ENCODE measurements at places on chromosomes 7 and 10.

DNA sequence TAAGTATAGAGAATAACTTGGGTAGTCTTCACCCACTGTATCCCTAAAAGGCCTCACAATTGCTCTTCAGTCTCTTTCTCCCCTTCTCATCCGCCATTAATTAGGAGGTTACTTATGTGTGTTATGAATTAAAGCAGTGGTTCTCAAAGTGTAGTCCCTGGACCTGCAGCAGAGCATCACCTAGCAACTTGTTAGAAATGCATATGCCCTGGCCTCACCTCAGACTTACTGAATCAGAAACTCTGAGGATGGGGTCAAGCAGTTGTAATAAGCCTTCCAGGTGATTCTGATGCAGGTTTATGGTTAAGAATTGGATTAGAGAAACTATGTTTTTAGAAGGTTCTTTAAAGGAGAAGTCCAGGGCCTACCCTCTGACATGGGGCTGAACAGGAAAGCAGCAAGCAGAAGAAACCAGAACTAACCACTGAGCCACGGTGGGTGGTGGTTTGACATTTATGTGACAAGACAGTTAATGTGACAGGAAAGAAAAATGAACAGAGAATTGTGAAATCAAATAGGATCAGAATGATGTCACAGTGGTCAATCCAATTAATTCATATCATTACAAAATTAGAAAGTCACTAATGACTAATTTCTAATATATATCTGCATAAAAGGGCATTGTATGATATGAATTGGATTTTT lies 37.6 kb downstream of the ENTPD1 start:
- peak; percentile 5 for DNase-seq

- DNase-seq = peak; percentile 20
Observed at GRCh38 chr10:9096288-9096687, 1041.8 kb downstream of the GATA3 start.

DNA sequence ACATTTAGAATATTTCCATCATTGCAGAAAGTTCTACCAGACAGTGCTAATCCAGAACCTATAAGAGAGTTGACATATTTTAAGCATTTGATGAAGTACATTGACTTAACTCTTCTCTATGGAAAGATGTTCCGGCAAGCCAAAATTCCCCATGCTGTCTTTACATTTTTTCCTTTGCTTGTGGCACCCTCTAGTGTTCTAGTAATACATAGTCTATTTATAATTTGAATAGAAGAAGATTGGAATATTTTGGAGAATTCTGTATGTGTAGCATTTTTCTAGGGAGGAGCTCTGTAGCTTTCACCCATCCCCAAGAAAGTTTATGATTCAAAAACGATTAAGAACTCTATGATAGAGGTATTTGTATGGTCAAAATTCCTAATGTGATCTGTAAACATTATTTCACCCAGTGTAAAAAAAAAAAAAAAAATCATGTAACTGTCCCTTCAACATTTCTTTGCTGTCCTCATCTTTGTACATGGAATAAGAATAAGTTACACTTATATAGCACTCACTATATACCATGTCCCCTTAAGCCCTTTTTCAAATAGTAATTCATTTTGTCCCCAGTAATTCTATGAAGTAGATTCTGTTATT lies 33.2 kb downstream of the NRF1 start:
- DNase-seq = no peak

DNA sequence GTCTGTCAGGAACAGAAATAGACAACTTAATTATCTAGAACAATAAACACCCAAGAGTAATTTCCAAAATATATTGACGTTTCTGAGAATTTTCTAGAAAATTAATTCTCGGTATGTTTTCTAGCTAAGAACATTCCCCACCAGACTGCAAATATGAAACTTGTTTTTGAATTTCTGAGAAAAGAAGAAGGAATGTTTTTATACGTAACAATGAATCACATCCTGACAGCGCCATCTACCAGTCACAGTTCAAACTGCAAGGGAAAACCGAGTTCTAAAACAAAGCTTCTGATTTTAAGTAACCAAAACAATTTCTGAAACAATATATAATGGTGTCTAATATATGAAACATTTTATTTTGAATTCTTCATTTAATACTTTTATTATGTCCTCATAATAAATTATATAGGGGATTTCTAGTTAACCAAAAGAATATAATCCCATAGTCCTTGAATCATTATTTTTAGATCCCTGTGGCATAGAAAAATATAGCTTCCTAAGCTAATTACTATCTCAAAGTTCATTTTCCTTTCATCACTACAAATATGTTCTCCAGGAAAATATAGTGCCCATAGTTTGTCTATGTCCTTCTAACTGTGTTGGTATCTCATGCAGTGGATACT lies 34.5 kb upstream of the MEOX2 start:
- DNase-seq = no peak

DNA sequence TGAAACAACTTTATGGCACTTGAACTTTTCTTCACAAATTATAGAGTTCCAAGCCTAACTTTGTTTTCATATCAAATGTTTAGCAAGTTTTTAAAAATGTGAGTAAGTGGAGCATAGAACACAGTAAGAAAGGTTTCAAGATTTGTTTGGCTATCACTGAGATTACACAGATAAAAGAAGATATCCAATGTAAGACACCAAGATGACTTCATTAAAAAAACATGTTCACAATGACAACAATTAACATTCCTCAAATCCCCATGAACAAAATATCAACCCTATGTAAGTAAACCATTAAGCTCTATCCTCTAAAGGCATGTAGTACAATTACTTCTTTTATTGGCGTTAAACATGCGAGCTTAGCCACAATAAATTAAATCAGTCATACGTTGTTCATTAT lies 129.7 kb downstream of the RELN start:
- no peak for DNase-seq

DNA sequence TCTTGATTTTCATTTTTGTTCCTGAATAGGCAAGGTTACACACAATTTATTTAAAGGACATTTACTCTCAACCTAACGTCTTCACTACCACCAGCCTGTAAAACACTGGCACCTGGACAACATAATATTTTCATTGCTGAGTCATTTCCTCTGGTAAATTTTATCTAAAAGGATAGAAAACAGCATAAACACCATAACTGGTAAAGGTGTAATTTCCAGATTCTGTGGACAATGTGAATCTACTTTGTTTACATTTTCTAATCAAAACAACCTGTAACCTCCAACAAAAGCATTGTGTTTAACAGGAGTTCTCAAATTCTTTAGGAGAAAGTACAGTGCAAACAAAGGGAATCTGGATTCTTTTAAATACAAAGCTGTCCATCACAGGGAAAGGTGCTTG lies 472.0 kb upstream of the AKR1E2 start:
- no peak for DNase-seq

DNA sequence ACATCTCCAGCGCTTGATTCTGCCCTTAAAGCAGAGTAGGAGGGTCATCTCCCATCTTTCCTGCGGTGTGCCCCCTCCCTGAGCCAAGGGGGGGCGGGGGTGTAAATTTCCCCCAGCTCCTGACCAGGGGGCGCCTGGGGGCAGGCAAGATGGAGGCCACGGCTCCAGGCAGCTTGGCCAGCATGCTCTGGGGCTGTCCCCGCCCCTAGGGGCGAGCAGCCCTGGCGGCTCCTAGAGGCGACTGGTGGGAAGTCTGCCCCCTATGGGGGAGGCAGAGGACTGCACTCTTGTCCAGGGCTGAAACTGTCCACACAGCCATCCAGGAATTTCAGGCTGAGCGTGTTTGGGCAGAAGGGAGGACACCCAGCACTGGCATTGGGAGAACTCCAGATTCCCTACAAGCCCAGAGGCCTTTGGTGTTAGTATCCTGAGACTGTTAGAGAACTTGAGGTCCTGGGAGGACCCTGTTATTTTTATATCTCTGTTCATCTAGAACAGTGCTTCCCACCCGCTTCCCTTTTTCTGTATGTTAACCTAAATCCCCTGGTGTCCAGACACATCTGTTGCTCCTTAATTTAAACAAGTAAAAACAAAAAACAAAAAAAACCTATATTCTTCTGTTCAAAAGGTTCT lies 4.6 kb downstream of the STRA8 start:
- DNase-seq = no peak

- no peak for DNase-seq
Observed at GRCh38 chr10:108404155-108404554, 1239.6 kb upstream of the SORCS1 start.

DNA sequence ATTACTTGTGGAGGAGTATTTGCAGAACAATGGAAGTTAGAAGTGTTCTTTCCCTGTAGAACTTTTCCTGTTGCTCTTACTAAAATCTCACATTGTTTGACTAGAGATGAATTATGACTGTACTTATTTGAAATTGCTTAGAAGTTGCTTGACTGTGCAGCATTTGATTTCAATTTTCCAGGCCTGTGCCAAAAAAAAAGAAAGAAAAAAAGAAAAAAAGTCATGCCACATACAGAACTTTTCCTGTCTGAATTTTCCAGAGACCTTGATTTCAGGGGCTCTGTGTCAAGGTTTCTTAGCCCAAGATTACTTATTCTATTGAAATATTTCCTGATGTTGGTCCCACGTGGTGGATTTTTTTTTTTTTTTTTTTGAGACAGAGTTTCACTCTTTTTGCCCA lies 3.5 kb upstream of the FAM171A1 start:
- DNase-seq = no peak

- DNase-seq = no peak
Observed at GRCh38 chr10:86757113-86757972, 924 bp downstream of the BMPR1A start.

DNA sequence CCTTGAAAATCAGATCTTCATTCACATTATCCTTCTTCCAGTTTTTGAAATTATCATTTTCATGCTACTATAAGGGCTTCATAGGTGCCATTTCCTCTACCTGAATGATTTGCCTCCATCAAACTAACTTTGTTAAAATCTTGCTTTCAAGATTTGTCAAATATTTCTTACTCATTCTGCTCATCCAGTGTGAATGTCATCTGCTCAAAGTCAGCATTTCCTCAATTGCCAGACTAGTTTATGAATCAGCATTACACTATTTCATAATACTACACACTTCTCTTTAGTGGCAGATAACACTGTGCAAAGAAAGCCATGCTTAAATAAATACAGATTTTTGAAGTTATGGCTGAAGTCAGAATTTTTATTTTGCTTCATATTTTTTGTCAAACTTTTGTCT lies 21.3 kb upstream of the LIPF start:
- no peak for DNase-seq

- no peak for DNase-seq
Observed at GRCh38 chr7:116548506-116548905, 23.7 kb downstream of the CAV1 start.

- no peak for DNase-seq
Observed at GRCh38 chr10:7546385-7546967, 120.3 kb downstream of the ITIH5 start.

- no peak for DNase-seq
Observed at GRCh38 chr10:111455776-111456426, 379.1 kb downstream of the ADRA2A start.

- no peak for DNase-seq
Observed at GRCh38 chr10:116470768-116471415, 43.2 kb downstream of the PNLIPRP3 start.

All from stimulated activated CD8-positive, alpha-beta memory T cell treated with anti-CD3 and anti-CD28 coated beads, Interleukin-7, amount 100 ng/mL, for 48 hours (primary cell).